Fibroblast of skin of right biceps (primary cell): ENCODE measurements at places on chromosomes 4 and X.

DNA sequence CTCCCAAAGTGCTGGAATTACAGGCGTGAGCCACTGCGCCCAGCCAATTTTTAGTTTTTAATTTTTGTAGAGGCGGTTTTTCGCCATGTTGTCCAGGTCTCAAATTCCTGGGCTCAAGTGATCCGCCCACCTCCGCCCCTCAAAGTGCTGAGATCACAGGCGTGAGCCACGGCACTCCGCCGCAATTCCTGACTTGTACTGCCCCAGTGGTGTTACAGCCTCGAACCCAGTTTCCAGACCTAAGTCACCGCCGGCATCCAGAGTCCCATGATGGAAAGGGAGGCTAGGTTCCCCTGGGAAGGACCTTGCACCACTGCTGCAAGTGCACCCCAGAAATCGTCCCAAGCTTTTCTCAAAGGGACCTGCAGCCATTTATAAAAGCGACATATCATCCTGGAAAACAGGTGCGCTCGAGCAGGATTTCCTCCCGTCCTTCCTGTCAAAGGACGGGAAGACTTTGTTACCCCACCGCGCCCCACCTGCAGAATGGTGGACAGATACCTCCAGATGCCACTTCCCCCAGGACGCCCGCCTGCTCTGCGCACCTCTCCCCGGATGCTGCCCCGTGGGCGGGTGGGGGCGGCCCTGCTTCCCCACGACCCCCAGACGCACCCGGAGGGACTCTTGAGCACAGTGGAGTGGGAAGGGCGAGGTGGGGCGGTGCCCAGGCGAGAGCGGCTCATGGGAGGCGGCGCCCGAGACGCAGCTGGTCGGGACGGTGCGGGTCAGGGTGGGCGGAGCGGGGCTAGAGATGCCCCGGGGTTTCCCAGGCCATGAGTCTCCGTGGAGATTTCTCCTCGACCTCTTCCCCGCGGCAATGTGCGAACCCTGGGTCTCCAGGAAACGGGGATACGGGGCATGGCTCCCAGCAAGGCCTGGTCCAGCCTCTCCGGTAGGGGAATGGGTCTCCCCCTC lies 947 bp upstream of the RPL10 start:
- DNase-seq = peak; percentile 65

DNA sequence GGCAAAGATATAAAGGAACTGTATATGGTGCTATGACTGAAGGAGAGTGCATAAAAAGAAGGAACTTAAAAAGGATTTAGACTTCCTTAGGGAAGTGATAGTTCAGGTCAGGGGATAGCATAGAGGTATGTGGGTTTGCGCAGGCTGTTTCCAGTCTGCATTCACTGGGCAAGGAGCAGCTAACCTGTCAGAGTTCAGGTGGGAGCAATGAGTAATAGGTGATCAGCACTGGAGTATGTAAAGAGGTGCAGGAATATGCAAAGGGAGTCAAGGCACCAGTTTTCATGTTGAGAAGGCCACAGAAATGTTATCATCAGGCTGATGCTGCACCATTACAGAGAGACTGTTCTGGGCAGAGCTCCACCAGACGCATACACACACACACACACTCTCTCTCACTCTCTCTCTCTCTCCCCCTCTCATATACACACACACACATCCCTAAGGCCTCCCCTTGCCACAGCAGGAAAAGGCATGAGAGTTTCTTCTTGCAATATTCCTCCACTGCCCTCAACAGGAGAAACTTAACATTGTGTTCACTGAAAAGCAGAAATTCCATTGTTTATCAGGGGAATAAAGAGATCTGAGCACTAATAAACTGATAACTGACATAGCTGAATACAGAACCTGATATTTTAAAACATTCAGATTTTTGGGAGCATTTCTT lies 256.4 kb upstream of the GRID2 start:
- peak; percentile 43 for DNase-seq

DNA sequence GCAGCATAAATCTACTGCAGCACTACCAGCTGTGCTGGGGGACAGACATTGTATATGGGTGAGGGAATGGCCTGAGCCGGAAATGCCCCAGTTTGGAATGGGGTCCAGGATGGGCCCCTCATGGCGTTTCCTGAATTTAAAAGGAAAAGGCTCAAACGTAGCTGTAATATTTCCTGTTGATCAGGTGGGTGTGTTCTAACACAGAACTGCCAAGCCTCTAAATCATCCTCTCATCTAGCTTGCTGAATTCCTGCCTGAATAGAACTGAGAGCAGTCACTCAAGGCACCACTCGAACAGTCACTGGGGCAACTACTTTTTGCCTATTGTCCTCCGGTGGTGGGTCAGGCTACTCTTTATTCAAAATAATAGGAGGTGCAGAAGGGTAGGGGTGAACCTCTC lies 28.7 kb downstream of the ADH6 start:
- DNase-seq = no peak

DNA sequence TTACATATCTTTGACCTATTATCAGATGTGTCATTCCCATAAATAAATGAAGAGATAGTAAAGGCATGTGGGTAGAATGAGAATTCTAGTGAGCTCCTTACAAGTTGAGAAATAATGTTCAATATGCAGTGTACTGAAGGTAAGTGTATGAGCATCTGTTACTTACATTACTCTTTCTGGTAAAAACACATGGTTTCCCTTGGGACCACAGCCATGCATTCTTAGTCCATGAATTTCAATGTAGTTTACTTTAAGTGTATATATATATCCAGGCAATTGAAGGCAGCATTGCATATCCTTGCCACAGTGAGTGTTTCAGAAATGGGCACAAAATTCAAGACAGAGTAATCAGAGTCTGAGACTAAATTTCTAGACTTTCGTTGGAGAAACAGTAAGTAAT lies 277.2 kb downstream of the CXXC4 start:
- DNase-seq = no peak

GRCh38 chrX:135420831-135421230 lies 913 bp upstream of the SMIM10L2A start:
- no peak for DNase-seq

DNA sequence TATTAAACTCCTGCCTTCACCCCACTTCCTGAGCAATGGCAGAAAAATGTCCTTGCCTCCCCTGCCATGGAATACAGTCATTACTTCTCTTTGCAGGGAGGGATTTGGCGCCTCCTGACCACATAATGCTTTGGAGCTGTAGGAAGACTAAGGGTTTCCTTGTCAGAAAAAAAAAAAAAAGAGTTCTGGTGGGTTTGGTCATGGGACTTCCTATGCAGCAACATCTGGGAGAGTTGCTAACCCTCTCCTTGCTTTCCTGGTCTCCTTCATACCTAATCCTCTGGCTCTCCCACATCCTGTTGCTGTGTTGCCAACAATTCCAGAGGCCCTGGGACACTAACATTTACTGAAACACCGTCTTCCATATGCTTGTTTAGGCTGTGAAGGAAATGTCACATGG lies 75.1 kb upstream of the MBNL3 start:
- peak; percentile 71 for DNase-seq

DNA sequence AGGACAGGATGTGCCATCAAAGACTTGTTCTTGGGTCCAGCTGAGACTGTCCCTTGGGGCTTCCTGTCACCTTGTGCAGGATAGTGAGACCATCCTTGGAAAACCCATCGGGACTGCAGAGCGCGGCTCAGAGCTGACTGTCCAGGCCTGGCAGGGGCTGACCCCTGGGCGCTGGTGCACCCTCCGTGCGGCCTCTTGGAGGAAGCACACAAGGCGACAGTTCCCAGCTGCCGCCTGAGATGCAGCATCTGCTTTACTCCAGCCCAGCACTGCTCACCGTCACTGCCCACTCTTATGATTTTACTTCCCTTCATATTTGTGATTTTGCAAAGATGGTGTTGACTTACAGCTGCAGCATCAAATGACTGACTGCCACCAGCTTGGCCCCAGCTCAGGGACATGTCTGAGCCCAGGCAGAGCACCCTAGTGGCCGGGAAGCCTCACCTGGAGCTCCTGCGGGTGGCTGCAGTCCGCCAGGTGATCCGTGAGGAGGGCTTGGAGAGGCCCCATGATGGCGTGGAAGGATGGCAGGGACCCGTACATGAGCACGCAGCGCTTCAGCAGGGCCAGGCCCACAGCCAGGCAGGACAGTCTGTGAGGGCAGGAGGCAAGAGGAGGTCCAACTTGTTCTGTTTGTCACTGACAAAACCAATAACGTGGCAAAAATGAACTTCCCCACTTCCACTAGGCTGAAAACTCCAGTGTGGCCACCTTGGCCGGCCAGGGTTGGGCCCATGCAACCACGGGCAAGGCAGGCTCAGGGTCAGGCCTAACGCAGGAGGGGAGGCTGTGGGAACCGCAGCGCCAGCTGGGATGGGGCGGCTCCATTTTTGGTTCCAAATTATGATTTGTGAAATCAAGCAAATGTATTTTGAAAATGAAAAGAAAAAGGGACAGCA lies 21.8 kb downstream of the NOP14 start:
- no peak for DNase-seq
